Bone marrow (tissue), 2 donors: ENCODE measurements at places on chromosomes 2 and 18.

GRCh38 chr2:143261986-143262385, 132.8 kb downstream of the ARHGAP15 start:
- peak; percentile 81 for DNase-seq

- DNase-seq, result no peak
These were observed 219.6 kb downstream of the LTBP1 start for GRCh38 chr2:33166287-33166881.

GRCh38 chr18:35376393-35376741, 770 bp downstream of the ZNF396 start:
- DNase-seq, result no peak

DNA sequence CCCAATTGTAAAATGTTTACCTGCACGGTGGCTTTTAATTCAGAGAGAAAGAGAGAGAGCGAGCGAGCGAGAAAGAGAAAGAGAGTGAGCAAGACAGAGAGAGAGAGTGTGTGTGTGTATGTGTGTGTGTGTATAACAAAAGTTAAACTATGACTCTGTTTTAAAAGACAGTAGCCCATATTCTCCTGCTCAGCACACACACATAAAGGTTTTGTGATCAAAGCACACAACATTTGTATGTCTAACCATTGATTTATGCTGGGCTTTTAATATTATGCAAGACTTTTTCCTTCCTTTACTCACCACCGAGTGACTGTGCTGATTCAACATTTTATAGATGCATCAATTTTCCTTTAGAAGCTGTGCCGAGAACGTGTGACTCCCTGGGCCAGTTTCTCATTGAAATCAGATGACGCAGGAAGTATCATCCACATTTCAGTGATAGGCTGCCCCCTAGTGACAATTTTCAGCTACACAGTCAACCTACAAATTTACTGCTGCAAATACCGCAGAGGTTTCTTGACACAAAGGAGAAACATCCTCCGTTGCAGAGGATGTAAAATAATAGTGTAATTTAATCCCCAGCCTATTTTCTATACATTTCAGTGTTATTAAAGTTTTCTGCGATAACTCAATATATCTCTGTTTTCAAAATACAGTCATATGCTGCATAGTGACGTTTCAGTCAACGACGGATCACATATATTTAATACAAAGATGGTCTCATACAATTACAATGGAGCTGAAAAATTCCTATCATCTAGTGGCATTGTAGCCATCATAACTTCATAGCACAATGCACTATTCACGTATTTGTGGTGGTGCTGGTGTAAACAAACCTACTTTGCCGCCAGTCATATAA, 165.9 kb upstream of the TANK start:
- DNase-seq, result no peak

- no peak for DNase-seq
These were observed 192.5 kb downstream of the EN1 start for GRCh38 chr2:118654945-118655344.

DNA sequence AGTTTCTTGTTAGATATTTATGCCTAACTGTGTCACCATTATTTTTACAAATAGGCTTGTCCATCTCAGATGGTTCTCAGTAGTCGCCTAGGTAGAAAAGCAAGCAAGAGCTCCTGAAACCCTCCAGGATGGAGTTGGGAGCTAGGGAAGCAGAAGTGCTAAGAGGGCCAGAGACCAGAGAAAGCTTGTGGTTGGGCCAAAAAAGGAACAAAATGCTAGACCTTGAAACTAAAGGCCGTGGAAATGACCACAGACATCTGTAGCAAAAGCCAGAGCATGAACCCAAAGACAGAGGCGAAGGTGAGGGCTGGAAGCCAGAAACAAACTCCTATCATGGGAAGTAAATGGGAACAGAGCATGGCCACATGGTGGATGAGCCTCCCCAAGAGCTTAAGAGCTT, 29.9 kb upstream of the RMDN2 start:
- no peak for DNase-seq

DNA sequence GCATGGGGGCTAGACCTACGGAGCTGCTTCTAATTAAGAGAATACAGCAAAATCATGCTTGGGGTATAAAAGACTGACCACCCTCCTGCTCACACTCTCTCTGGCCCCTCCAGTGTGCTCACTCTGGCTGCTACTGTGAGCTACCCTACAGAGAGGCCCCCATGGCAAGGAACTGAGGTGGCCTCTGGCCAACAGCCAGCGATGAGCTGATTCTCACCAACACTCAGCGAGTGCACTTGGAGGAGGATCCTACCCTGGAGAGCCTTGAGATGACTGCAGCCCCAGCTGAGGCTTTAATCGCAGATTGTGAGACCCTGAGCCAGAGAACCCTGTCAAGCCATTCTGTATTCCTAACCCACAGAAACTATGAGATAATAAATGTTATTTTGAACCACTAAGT, 88.2 kb downstream of the GFPT1 start:
- no peak for DNase-seq

GRCh38 chr2:75023666-75024455, 65.4 kb downstream of the POLE4 start:
- no peak for DNase-seq

GRCh38 chr2:46297546-46298271, 502 bp downstream of the EPAS1 start:
- DNase-seq, result peak; percentile 51

DNA sequence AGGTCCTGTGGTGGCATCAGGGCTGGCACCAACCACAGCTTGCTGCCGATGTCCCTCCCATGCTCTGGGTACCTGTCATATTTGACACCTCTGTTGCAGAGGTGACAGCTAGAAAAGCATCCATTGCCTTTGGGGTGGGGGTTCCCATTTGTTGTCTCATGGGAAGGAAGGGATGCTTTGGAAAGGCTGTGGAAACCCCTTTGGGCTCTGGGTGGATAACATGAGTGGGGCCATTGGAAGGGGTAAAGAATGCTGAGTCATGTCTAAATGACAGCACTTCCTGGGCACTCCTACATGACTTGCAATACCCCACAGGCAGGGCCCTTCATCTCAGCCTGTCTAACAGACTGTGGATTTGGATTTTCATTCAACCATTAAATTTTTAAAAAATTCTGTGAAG, 27.8 kb downstream of the CTIF start:
- DNase-seq, result no peak

- DNase-seq, result no peak
These were observed 118.3 kb upstream of the FAM136A start for GRCh38 chr2:70420143-70420542.

- no peak for DNase-seq
These were observed 28.5 kb downstream of the ST8SIA5 start for GRCh38 chr18:46728219-46728930.

DNA sequence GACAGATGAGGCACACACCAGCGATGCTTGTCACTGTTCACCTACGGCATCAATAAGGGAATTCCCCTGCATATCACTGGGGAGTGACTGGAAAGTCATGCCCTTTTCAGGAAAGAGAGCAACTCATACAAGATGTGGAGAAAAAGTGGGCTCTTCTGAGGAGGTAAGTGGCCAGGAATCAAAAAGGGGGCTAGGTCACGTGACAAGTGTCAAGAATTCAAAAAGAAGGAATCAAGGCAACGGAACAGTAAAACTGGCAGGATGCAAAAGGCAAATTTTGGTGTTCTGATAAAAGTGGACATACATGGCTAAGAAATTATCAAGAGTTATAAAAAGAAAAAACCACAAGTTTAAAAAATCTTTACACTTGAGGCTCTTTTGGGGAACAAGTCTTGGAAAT, 190.7 kb upstream of the ACAA2 start:
- no peak for DNase-seq

DNA sequence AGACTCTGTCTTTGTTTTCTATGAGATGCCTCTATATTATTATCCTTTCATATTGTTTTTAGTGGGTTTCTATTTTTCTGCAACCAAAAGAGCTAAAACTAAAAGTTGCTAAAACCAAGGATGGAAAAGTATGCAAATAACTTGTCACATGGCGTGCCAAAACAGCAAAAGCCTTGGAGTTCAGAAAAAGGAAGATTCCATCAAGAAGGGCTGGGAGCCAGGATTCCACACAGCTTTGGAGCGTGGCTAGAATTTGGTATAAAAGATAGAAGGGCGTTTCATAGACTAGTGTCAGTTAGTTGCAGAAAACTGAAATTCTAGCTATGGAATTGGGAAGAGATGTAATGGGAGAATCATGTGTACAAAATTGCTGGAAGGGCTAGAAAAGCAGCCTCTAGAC, 4.1 kb downstream of the SCYGR1 start:
- DNase-seq, result no peak

DNA sequence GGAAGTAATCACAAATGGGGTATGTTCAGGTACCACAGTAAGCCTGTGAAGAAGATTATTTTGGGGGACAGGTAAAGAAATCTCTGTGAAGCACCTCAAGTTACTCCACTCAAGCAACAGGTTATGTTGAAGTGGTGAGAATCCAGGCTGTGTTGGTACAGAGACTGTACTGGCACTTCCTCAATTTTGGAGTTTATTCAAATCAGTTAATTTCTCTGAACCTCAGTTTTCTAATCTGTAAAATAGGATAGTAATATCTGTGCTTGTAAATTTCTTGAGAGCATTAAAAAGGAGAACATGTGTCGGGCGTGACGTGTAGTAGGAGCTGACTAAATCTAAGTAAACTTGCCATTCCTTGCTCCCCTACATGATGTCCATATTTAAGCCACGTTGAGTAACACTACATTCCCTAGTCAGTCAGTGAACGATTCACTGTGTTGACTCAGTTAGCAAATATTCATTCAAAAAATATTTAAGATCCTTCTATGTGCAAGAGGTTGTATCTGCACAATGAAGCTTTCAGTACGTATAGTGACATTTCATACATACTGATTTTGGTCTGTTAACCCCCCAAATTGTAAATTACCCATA, 504.2 kb downstream of the ZEB2 start:
- no peak for DNase-seq

- no peak for DNase-seq
These were observed 34.0 kb upstream of the RNF138 start for GRCh38 chr18:32057624-32058165.

DNA sequence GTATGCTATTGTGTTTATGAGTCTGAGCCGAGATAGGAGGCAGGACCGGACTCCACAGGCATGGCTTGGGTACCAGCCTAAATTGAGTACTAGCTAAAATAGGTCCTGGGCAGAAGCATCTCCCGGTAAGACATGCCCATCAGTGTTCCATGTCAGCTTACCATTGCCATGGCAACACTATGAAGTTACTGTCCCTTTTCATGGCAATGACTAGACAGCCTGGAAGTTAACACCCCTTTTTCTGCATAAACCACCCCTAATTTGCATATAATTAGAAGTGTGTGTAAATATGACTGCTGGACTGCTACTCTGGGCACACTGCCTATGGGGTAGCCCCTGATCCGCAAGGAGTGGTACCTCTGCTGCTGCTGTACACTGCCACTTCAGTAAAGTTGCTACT, 1005.1 kb upstream of the FAM98A start:
- no peak for DNase-seq

DNA sequence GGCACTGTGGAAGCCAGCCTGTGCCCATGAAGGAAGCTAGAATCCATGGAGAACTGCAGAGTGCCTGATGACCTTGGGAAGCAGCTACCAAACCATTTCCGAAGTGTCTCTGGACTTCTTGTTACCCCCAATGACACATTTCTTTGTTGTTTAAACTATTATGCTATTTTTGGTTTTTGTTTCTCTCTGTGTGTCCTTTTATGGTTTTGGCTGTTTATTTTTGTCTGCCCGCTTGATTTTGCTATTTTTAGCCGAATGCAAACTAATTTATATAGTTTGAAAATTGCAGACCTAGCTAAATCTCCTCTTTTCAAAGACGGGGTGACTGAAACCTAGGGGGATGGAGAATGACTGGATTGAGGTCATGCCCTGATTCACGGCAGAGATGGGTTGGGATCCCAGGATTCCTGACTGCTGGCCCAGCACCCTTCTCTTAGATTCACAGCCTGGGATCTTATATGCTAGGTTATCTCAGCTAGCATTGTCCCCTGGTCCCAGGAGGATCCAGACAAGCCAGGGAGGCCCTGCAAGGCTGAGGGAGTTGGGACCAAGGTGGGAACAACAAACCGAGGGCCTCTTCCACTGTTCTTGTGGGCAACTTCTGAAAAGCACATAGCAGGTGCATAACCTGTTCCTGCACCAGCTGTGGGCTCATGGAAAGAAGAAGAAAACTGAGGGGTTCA, 116.3 kb upstream of the HAAO start:
- no peak for DNase-seq

- no peak for DNase-seq
These were observed 475 bp downstream of the B3GNT2 start for GRCh38 chr2:62196278-62196901.

DNA sequence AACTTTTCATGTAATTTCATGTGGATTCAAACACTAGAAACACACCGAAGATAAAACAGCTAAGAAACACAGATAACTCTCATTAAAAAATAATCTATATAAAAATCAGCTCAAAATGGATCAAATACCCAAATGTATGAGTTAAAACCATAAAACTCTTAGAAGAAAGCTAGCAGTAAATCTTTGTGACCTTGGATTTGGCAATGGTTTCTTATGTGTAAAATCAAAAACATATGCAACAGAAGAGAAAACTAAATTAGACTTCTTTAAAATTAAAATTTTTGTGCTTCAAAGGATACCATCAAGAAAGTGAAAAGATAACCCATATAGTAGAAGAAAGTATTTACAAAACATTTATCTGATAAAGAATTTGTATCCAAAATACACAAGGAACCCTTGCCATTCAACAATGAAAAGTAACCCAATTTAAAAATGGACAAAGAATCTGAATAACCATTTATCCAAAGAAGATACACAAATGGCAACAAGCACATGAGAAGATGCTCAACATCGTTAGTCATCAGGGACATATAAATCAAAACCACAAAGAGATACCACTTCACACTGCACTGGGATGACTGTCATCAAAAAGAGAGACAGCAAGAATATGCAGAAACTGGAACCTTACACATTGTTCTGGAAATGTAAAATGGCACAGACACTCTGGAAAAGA, 27.5 kb downstream of the GAREM1 start:
- DNase-seq, result no peak

- DNase-seq, result no peak
These were observed 10.7 kb downstream of the BAZ2B start for GRCh38 chr2:159605441-159606178.

GRCh38 chr2:127051116-127052056, 55.6 kb downstream of the BIN1 start:
- DNase-seq, result no peak

DNA sequence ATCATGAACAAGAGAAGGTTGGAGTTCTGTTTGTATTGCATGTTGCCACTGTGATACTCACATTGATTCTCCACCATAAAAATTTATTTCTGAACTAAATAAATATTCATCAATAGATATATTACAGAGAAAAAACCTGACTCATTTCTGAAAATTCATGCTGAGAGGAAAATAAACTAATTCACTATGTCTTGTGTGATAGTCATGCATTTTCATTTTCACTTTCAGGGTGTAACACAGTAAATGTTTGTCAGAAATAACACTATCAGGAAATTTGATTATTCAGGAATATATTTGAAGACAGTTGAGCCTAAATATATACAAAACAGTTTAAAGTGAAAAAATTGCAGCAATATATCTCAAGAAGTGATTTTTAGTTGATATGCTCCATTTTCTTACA, 335.2 kb downstream of the KCNJ3 start:
- DNase-seq, result no peak
